Kasumi-1 (cell line): ENCODE measurements at places on chromosomes 3 and 15.

DNA sequence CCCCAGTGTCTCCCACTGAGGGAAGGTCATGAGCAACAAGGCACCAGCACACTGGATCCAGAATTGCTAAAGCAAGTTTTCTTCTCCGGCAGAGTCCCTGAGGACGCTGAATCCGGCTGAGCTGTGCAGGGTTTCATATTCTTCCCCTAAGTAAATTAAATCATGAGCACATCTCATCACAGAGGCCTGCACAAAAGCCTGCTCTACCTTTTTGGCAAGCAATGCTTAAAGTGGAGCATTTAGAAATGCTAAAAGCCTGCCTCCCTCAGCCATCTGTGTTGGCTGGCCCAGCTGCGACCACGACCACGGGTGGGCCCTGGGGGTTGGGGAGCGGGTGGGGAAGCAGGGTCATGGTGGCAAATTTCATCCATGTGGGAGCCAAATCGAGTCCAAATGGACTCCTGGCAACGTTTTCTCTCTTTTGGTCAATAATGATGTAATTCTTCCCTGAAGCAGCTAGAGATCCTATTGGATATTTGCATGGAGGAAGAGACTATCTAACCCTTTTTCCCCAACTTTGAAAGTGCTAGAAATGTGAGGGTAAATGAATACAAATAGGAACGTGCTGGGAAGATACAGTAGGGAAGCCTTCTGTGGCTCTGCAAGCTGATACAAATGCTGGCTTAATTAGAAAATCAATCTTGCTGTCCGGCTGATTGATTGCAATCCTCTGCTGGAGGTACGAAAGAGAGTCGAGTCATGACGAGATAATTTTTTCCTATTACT, 532.8 kb upstream of the TBL1XR1 start:
- no peak for DNase-seq

GRCh38 chr3:52704611-52705437, 767 bp downstream of the GLT8D1 start:
- peak; percentile 47 for DNase-seq

DNA sequence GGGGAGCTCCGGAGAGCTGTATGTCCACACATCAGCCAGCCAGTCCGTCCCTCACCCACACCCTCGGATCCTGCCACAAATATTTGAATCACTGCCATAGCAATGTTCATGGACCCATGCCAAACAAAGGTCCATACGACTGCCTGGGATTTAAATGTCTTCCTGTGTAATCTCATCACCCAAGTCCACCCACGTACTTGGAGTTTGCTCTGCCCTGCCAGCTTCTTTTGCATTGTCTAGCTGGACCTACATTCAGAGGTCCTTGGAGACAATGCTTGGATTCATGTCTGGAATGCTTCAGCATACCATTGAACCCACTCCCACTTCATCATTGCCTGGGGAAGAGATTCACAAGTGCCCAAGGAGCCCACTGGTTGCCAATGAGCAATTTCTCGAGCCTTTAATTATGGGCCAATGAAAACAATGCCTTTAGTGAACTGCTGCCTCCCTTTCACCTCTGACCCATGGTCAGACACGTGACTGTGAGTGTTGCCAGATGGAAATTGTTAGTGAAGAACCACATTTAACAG, 90.4 kb upstream of the PHLDB2 start:
- DNase-seq: no peak

DNA sequence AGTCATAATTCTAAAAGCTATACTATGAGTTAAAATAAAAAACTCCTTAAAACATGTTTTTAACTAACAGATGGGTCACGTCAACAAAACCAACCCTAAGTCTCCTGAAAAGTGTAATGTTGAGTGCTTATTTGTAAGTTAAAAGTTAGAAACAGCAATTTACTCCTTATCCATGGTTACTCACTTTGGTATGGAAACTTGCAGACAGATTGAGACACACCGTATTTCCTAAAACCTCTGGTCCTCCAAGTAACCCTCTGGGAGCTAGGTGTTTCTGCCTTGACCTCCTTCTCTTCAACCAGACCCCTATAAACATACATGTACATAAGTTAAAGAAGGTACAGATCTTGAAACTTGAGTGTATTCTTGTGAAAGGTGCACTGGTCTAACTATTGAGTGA, 3.1 kb downstream of the COL8A1 start:
- DNase-seq: no peak

- DNase-seq: peak; percentile 56
These were observed 16.4 kb downstream of the GPR160 start for GRCh38 chr3:170054204-170054603.

- DNase-seq: no peak
These were observed 235.7 kb upstream of the CFAP20DC start for GRCh38 chr3:59285560-59285959.

DNA sequence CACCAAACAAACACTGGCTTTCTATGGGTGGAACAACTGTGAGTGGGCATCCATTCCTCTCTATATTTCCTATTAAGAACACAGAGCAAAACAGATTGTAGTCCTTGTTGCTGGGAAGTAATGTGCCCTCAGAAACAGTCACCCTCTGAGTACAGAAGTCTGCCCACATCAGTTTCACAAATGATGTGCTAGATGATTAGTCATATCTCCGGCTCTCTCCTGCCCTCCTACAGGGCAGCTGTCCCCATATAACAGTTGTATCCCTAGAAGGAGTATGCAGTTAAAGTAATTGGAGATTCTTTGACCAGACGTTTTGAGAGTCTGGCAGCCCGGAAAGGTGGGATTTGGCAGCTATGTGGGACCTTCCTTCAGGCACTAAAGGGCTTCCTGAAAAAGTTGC, 159.9 kb downstream of the APBA2 start:
- no peak for DNase-seq

DNA sequence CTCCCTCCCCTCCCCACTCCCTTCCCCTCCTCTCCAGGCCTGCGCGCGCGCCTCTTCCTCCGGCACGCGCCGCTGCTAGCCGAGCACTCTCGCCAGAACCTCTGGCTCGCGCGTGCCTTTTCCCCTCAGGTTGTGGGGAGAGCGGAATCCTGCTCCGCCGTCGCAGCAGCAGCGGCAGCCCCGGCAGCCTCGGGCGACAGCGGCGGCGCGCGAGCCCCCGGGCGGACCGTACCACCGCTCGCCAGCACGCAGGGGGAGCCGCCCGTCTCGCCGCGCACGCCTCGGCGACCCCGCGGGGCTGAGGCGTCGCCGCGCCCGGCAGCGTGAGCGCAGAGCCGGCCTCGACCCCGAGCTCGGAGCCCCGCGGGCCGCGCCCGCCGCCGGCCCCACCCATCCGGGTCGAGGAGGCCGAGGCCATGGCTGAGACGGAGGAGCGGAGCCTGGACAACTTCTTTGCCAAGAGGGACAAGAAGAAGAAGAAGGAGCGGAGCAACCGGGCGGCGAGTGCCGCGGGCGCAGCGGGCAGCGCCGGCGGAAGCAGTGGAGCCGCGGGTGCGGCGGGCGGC, at the start of gene CDV3:
Gene CDV3, plus strand, starts transcription at position 58 of the 566 bp plus-strand sequence. Its CDS starts 359 bp downstream, at position 417.
- no peak for DNase-seq

DNA sequence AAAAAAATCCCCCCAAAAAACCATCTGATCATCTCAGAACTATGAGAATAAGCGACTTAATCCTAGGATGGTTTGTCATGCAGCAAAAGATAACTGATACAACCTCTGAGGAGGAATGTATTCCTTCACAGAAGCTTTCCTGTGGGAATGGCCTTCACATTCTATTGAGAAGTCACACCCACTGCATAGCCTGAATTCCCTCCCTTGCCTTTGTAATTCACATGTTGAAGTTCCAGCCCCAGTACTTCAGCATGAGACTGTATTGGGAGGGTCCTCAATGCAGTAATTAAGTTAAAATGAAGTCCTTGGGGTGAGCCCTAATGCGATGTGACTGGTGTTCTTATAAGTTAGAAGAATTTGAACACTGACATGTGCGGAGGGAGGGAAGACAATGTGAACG, 395.2 kb downstream of the TUSC7 start:
- DNase-seq: no peak

DNA sequence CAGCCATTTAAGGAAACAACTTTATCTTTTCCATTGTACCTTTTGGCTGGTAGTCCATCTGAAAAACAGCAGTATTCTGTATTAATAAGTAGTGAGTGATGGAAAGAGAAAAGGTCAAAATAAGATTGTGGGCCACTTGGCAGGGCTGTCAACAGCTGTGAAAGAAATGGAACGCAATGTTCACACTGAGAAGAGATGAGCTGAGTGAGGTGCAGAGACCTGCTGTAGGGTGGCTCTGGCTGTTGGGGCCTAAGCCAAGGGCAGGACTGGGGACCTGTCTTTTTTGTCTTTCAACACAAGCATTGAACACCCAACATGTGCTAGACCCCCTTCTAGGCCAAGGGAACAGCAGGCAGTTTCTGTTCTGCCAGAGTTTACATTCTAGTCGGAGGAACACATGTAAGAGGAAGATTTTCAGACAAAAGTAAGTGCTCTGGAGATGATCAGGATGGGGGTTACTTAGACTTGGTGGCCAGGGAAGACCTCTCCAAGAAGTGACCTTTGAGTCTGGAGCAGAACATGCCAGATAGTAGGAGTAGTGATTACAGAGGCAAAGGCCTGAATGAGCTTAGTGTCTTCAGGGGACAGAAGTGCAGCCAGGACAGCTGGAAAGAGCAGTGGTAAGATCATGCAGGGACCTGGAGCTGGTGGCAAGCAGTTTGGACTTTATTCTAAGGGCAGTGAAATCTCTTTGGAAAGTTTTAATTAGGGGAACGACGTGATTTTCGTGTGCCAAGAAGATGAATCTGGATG, 29.6 kb downstream of the TSEN2 start:
- DNase-seq: no peak

DNA sequence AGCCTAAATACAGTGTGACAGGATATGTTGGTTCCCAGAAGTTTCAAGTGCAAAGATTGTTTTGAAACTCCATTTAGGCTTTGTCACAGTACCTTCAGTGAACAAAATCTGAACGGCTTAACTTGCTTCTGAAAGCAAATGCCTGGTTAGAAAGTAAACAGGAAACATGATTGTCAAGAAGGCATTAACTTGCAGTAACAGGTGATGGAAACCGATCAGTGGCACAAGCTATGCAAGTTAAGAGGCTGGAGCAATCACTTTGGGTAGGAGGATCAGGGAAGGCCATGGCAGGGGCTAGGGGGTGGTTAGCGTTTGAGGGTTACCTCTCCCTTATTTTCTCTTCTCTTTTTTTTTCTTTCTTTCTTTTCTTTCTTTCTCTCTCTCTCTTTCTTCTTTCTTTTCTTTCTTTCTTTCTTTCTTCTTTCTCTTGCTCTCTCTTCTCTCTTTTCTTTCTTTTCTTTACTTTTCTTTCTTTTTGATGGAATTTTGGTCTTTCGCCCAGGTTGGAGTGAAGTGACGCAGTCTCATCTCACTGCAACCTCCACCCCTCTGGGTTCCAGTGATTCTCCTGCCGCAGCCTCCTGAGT, 2.4 kb downstream of the HYKK start:
- no peak for DNase-seq

GRCh38 chr3:13927295-13927694, 47.4 kb upstream of the WNT7A start:
- DNase-seq: peak; percentile 11

GRCh38 chr3:15368561-15369135, 36.3 kb upstream of the SH3BP5 start:
- no peak for DNase-seq

- no peak for DNase-seq
These were observed 21.9 kb downstream of the EID1 start for GRCh38 chr15:48899793-48900192.

DNA sequence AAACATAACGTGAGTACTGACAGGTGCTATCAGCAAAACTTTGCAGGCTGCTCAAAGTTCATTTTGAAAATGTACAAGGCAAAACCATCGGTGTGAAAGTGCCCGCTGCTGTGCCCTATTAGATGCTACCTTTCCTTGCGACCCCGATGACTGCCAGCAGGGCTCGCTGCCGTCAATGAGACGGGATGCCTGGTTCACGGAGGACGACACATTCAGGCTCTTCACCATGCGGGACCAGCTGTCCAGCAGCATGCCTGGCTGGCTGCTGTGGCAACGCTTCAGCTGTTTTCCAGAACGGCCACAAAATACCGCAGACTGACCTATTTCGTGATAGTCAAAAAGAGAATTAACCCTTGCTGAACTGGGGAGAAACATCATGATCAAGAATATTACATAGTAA, 92.7 kb upstream of the OCA2 start:
- no peak for DNase-seq

- no peak for DNase-seq
These were observed 516.7 kb upstream of the CFAP20DC start for GRCh38 chr3:59566481-59566975.

GRCh38 chr15:45121706-45122417, 7.7 kb downstream of the DUOXA2 start:
- DNase-seq: no peak

DNA sequence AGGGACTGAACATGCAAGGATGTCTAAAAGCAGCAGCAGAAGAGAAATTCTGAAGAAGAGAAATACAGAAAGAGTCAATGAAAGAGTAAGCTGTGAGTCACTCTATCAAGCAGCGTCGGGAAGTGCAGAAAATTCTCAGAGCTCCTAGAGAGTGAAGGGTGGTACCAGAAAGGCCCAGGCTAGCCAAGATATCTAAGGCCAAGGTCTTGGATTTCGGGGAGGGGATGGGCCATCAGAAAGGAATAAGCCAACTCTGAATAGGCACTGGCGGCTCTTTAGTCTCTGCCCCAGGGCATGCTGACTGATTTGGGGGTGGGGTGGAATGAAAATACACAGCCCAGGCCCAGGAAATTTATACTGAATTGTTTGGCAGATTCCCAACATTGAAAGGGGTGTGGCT, 70.8 kb downstream of the GPR156 start:
- DNase-seq: no peak

GRCh38 chr15:62792986-62793751, 249.4 kb upstream of the TPM1 start:
- DNase-seq: no peak

GRCh38 chr15:65339416-65339815, 34.9 kb downstream of the RNU5B-1 start:
- DNase-seq: no peak

GRCh38 chr3:154334973-154335420, 10.7 kb upstream of the DHX36 start:
- peak; percentile 12 for DNase-seq

DNA sequence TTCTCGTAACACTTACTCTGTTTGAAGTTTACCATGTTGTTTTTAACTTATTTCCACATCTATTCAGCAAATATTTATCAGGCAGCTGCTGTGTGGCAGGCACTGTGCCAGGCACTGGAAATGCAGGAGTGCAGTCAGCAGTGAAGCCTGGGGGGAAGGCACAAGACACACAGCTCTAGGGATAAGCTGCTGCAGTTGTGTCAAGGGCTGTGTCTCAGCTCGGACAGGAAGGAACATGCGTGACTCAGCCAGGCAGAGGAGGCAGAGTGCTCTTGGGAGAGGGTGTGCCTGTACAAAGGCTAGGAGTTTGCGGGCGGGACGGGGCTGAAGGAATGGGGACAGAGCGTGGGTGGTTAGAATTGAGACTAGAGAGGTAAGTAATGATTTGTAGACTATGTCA, 24.7 kb downstream of the LYSMD4 start:
- DNase-seq: peak; percentile 47
